ENCODE measurements at places on chromosomes 16 and 17.

DNA sequence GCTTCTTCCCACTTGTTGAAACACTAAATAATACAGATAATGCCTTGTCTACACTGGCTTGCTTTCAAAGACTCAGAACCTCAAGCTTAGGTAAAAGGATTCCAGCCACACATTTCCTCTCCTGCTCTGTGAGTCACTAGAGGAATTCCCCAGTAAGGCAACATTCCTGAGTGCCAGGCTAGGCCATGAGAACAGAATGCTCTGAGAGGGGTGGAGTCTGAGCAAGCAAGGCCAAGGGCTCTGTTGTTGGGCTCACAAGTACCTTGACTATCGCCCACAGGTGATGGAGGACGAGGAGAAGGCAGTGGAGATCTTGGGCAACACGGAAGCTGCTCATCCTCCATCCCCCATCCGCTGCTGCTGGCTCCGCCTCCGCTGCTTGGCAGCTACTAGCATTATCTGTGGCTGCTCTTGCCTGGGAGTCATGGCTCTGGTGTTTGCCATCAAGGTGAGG is 6.7 kb upstream of the PHKG2 start:
- peak; percentile 96 for DNase-seq

DNA sequence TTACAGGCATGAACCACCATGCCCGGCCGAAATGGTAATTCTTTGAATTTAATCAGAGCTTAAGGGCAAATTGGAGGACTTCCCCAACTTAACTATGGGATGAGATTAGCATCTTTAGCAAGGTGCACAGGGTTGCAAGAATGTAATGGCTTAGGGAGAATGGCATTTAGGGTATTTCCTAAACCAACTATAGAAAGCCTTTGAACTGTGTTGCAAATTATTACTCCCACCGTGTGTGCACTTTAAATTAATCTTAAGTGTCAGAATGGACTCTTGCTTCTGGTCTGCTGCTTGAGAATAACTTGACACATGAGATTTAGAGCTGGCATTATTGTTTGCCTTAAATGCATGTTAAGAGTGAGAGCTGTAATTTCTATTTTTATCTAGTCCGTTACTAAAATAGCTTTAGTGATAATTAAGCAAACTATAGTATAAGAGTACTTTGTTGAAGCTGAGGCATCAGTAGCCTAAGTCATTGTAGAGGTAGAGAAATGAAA is 59.8 kb downstream of the TUBD1 start:
- peak; percentile 82 for DNase-seq

DNA sequence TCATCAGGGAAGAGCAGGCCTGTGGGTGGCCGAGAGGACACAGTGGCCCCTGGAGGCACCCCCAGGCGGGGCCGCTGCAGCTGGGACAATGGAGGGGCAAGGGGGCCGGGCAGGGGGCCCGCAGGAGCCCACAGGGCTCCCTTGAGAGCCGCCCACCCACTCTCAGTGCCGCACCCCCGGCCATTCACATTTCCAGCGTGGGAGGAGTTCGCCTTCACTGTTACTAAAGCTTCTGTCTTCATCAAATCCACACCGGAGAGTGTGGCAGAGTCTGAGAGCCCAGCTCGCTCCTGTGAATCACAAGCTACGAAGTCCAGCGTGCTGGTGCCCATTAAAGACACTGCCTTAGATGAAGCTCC is 20.9 kb upstream of the PVALEF start:
- DNase-seq: no peak

DNA sequence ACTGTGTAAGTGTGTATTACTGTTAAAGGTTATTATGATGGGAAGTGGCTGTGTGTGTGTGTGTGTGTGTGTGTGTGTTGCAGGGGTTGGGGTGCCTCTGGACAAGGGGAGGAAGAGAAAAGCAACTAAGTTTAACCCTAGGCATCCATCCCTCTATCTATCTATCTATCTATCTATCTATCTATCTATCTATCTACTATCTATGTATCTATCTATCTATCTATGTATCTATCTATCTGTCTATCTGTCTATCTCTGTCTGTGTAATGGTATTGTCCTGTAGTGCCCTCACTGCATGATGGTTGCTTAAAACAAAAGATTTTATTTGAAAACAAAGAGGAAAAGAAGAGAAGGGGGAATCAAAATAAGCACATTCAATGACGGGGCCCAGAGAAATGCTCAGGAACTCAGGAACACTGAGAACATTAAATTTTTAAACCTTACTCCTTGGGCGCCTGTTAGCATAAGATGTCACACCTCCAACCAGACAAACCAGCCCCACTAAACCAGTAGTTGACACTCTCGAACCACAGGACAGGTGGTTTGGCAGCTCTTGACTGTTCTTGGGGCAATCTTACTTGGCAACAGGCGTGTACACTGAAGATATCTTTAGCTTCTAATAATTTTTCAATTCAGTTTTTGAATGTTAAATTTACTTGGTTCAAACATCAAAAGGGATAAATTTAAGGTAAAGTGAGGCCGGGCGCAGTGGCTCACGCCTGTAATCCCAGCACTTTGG is 5.1 kb upstream of the RPL26 start:
- no peak for DNase-seq

GRCh38 chr16:54936201-54936978 is 5.7 kb downstream of the IRX5 start:
- no peak for DNase-seq

DNA sequence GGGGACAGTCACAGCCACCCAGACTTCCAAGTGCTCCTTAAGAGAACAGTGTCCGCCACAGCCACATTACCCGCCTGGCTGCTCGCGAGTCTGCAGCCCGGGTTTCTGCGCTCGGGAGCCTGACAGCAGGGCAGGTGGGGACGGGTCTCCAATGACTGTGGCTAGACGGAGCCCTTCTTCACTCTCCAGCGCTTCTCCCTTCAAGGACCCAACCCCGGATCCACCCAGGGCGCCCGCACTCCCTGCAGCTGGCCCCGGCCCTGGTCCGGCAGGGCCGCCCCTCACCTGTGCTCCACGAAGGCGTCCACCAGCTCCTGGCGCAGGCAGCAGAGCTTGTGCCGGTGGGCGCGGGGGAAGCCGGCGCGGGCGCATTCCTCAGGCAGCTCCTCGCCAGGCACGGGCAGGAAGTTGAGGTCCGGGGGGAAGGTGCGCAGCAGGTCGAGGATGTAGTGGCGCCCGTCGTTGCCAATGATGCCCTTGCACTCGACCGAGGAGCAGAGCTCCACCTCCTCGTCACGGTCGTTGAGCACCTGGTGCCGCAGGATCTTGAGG is 13.9 kb downstream of the CLUH start:
- DNase-seq: no peak

DNA sequence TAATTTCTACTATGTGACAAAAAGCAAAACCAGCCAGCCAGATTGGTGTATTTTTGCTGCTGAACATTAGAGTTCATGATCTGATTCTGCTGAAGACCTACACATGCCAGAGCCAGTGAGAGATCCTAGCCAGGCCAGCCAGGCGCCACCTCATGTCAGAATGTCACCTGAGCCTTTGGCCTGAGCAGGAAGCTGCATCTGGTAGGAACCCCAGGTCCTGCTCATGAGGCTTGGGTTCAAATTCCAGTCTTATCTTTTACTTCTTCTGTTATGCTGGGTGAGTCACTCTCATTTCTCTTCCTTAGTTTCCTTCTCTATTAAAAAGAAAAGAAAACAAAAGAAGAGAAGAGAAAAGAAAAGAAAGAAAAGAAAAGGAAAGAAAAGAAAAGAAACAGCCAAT is 585.1 kb upstream of the CDH5 start:
- DNase-seq: peak; percentile 13

DNA sequence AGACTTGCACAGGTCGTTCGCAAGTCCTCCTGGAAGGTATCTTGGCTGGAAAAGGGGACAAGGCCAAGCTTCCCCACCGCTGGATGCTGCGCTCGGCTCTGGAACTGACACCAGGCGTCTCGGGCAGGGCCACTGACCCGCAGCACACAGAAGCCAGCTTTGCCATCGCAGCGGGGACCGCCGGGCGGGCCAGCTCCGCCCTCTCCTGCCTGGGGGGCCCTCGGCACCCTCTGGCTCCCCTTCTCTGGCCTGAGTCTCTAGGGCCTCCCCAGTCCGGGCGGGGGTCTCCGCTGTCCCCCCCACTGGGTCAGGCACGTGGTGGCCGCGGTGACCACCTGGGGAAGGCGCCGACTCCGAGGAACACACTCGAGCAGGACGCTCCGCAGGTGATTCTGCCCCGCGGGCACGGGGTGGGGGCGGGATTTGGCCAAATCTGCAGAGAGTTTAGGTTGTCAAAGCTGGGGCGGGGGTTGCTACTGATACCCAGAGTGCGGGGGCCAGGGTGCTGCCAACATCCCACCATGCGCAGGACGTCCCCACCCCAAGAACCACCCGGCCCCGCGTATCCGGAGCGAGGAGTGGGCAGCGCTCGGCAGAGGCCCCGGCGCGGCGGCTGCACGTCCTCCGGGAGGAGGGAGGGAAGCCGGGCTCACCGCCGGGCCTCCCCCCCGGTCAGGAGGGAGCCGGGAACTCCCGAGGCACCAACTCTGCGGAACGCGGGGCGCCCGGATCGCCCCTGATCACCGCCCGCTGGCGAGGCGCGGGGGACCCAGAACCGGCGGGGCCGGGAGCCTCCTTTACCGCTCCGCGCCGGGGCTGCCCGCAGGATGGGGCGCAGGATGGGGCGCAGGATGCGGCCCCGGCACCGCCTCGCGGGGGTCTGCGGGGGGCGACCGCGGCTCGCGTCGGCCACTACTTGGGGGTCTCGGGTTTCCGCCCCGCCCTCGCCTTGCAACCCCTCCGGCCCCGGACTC is 744 bp upstream of the METRNL start:
- DNase-seq: peak; percentile 33

GRCh38 chr16:75175074-75175473 is 26.8 kb downstream of the ZFP1 start:
- no peak for DNase-seq

DNA sequence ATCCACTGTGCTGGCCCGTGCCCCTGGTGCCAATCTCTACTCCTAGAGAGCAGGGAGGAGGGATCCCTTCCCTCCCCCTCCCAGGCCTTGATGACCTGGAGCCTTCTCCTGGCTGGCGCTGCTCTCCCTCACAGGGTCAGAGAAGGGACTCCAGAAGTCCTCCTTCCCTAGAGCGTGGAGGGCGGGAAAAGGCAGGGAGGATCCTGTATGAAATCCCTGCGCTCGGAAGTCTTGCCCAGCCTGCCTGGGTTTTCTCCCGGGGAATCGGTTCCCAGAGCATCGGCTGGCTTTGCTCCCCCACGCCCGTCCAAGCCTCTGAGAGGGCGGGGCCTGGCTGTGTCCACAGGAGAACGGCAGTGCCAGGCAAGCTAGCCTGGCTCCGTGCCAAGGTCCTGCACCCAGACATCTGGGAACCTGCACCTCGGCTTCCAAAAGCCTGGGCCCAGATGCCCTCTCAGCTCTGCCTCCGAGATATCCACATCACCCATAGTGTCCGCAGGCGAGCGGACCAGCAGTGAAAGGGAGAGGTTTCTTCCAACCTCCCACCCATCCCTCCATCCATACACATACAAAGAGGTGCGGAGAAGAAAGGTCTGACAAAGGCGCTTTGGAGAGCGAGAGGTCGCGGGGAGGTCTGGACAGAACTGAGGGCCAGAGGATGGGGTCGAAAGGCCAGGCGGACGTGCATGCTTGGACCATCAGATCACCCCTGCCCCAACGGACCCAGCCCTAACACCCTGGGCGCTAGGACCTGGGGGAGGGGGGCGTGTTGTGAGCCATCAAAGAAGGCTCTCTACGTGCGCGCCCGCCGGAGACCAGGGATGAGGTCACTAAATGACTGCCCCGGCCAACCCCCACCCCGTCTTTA is 1.1 kb downstream of the MPP2 start:
- peak; percentile 46 for DNase-seq

DNA sequence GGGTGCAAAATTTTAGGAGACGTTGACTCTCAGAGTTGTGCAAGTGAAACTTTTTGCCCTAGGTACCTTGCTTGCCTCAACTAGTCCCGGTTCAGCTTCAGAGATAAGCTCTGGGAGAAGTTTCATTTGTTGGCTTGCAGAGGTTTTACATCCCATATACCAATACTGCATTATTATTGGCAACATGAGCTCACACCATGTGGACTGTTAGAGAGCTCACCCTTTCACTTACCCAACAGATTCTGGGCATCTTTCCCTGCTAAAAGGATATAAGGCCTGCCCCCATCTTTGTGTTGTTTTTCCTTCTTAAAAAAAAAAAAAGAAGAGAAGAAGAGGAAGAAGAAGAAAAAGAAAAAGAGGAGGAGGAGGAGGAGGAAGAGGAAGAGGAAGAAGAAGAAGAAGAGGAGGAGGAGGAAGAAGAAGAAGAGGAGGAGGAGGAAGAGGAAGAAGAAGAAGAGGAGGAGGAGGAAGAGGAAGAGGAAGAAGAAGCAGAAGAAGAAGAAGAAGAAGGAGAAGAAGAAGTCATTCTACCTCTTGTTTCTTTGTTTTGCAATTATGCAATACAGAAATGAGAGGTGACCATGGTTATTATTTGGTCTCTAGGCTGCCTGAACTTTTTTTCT is 292.6 kb upstream of the IRX3 start:
- DNase-seq: no peak

DNA sequence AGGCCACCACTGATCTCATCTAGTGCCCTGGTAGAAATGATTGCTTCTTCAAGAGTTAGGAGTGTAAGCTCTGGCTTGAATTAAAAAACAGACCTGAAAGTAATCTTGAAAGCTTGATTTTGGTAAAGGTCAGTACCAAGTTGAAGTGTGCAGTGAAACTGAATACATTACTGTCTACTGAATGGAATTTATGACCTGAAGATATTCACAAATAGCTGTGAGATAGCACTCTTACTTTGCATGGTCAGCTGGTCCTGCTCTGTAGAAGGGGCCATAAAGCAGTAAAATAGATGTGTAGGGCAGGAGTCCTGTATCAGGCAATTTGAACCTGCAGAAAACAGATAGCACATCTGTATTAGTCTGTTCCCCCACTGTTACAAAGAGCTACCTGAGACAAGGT is 78.6 kb downstream of the MYH13 start:
- no peak for DNase-seq

DNA sequence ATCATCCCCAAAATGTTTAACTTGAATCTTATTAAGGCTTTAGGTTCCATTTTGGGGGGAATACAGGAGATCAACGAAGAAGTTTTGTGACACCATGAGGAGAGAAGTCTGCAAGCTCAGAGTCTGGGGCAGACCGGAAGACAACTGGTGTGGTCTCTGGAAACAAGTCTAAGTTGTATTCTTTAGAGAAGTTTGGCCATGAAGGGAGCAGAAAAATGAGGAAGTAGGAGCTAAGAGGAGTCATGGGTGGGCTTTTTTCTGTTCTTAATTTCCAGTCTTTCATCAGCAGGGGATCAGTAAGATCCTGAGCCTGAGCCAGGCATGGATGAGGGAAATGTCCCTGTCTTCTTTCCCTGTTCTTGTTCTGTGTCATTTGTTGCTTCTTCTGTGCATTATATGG is 35.8 kb upstream of the NF1 start:
- no peak for DNase-seq

DNA sequence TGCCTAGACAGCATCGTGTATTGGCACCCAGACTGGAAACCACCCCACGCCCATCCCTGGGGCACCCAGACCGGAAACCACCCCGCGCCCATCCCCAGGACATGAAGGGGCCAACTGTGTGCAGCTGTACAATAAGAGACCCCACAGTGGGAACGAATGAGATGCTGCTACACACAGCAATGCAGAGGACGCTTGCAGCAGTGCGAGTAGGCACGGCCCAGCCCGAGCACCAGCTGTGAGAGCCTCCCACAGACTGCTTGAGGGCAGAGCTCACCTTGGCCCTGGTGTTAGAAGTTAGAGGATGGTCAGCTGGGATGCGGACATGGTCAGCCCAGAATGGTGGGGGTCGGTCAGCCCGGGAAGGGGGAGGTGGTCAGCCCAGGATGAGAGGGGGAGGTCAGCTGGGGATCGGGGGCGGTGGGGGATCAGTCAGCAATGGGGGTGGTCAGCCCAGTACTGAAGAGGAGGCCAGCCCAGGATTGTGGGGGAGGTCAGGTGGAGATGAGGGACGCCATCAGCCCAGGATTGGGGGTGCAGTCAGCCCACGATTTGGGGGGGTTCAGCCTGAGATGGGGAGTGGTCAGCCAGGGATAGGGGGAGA is 340.0 kb downstream of the C16orf95 start:
- no peak for DNase-seq

Data from M059J (cell line).